Fibroblast of lung (primary cell): ENCODE measurements at places on chromosomes 12 and 14.

DNA sequence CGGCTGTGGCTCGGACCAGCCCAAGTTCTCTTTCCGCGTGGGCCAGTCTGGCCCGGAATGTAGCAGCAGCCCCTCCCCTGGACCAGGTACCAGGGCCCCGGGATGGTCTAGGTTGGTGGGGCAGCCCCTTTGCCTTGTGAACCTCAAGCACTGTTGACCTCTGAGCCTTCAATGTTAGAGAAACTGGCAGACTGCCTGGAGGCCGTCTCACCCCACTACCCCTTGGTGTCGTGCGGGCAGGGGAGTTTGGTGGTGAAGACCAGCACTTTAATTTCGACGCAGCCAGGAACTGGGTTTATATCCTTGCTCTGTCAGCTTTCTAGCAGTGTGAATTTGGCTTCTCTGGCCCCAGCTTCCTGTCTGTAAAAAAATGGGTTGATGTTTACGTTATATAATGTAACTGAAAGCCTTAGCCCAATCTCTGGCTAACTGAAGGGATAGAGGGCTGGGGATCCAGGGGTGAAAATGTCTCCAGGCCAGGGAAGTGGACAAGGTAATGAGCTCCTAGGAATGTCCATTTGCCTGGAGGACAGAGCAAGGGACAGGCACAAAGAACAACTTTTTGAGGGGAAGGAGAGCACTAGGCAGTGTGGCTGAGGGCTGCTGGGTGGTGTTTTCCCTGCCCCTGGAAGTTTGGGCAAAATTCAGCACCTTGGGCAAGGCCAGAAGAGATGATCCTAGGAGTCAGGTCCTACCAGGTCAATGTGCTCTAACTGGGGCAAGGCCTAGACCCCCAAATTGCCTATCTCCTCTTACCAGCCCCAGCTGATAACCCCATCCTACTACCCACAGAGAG, 11.4 kb downstream of the MCRS1 start:
- DNase-seq = no peak
- peaks cover 9% of the 10 kb centered on the region for H3K27me3 ChIP-seq
- H3K4me1 ChIP-seq = no peaks in the 10 kb centered on the region
- no peak overlapping the region for H3K4me3 ChIP-seq

- no peaks in the 10 kb centered on the region for H3K36me3 ChIP-seq
- H3K4me3 ChIP-seq = no peak overlapping the region
- DNase-seq = no peak
- H3K4me1 ChIP-seq = no peaks in the 10 kb centered on the region
- no peak overlapping the region for H3K27ac ChIP-seq
Observed at GRCh38 chr14:62123961-62124360, 361.7 kb downstream of the SNAPC1 start.

DNA sequence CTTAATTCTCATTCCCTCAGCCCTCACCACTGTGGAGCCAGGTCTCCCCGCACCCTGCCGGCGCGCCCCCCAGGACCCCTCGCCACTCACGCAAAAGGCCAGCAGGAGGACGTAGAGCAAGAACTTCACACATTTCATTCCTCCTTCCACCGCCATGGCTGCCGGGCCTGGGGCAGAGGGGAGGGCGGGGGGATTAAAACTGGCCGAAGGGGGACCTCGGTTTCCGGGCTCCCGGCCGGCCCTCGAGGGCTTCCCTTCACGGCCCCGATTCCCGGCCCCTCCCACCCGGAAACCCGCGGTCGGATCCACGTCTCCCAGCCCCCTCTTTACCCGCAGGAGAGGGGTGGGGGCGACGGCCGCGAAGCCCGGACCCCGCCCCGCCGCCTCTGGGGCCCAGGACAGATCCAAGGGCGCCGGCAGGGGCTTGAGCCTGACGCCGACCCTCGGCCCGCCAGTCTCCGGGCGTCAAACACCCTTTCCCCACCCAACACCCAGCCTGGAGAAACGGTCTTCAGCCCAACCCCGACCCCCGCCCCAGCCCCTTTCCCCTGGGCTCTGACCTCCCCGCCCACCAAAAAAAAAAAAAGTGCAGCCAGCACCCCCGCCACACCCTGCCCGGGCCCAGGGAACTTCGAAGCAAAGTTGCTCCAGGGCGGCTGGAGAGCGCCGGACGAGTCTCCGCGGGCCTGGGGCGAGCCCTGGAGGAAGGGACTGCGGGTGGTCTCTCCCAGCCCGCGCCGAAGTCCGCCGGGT, 447 bp downstream of the CD63 start:
- DNase-seq = peak; percentile 70
- no peaks in the 10 kb centered on the region for H3K27me3 ChIP-seq
- peaks cover 18% of the 10 kb centered on the region for H3K36me3 ChIP-seq

GRCh38 chr12:90682398-90682797, 272.6 kb downstream of the CCER1 start:
- no peaks in the 10 kb centered on the region for H3K27me3 ChIP-seq
- H3K4me3 ChIP-seq = no peak overlapping the region
- no peak overlapping the region for H3K27ac ChIP-seq
- DNase-seq = peak; percentile 87

- no peak for DNase-seq
- no peaks in the 10 kb centered on the region for H3K4me1 ChIP-seq
- H3K36me3 ChIP-seq = no peaks in the 10 kb centered on the region
- H3K27ac ChIP-seq = no peak overlapping the region
- H3K27me3 ChIP-seq = no peaks in the 10 kb centered on the region
Observed at GRCh38 chr12:97745406-97746101, 282.9 kb downstream of the RMST start.

GRCh38 chr12:68630598-68630997, 19.9 kb downstream of the RAP1B start:
- H3K27ac ChIP-seq = no peak overlapping the region
- DNase-seq = no peak
- H3K4me1 ChIP-seq = peaks cover 4% of the 10 kb centered on the region
- no peak overlapping the region for H3K4me3 ChIP-seq
- H3K36me3 ChIP-seq = no peaks in the 10 kb centered on the region
- H3K27me3 ChIP-seq = no peaks in the 10 kb centered on the region

DNA sequence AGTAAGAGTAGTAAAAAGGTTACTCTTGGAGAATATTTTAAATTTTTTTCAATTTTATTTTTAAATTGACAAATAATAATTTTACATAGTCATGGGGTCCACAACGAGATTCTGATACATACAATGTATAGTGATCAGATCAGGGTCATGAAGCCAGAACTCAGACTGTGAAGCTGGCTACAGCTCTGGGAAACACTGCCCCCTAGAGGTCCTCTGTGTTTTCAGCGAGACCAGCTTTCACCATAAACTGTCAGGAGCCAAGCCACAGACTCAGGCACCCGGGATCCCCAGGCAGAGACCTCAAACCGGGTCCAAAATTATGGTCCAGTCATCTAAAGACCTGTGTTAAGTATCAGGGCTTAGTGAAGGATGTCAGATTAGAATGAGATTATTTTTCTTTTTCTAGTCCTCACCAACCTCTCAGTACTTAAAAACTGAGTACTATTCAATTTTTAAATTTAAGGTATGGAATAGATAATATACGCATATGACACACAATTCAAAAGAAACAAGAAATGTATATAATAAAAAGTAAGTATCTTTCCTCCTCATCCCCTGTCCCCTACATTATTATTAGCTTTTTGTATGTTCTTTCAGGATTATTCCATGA, 397.1 kb downstream of the MDGA2 start:
- peak; percentile 2 for DNase-seq
- H3K27me3 ChIP-seq = no peaks in the 10 kb centered on the region
- H3K4me3 ChIP-seq = no peak overlapping the region
- no peak overlapping the region for H3K27ac ChIP-seq

DNA sequence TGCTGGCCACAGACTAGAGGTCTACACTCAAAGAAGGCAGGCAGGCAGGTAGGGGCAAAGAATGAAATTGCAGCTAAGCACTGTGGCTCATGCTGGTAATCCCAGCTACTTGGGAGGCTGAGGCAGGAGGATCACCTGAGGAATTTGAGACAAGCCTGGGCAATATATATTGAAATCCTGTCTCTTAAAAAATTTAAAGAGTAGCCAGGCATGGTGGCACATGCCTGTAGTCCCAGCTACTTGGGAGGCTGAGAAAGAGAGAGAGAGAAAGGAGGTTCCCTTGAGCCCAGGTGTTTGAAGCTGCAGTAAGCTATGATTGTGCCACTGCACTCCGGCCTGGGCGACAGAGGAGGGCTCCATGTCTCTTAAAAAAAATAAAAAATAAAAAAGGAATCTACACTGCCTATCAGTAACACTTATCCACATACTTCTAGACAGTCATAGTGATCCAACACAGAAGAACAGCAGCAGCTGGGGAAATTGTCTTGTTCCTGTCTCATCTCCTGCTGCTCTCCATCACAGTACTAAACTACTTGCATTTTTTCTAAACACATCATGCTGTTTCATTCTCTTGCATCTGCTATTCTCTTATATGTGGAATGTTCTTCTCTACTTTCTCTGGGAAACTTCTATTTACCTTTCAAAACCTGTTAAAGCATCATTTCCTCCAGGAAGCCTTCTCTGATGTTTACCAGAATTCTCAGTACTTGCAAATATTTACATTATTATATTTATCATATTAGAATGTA, 57.2 kb downstream of the ATF7 start:
- H3K27ac ChIP-seq = no peak overlapping the region
- DNase-seq = peak; percentile 65
- no peaks in the 10 kb centered on the region for H3K27me3 ChIP-seq
- H3K36me3 ChIP-seq = no peaks in the 10 kb centered on the region
- no peaks in the 10 kb centered on the region for H3K4me1 ChIP-seq
- no peak overlapping the region for H3K4me3 ChIP-seq

- DNase-seq = no peak
- peaks cover 74% of the 10 kb centered on the region for H3K27me3 ChIP-seq
- no peaks in the 10 kb centered on the region for H3K36me3 ChIP-seq
- no peak overlapping the region for H3K4me3 ChIP-seq
Observed at GRCh38 chr14:36521598-36522345, 1.7 kb upstream of the NKX2-1 start.

- H3K4me3 ChIP-seq = no peak overlapping the region
- H3K4me1 ChIP-seq = no peaks in the 10 kb centered on the region
- no peaks in the 10 kb centered on the region for H3K36me3 ChIP-seq
- no peak overlapping the region for H3K27ac ChIP-seq
- no peak for DNase-seq
Observed at GRCh38 chr12:29152223-29152868, 3.3 kb downstream of the FAR2 start.

DNA sequence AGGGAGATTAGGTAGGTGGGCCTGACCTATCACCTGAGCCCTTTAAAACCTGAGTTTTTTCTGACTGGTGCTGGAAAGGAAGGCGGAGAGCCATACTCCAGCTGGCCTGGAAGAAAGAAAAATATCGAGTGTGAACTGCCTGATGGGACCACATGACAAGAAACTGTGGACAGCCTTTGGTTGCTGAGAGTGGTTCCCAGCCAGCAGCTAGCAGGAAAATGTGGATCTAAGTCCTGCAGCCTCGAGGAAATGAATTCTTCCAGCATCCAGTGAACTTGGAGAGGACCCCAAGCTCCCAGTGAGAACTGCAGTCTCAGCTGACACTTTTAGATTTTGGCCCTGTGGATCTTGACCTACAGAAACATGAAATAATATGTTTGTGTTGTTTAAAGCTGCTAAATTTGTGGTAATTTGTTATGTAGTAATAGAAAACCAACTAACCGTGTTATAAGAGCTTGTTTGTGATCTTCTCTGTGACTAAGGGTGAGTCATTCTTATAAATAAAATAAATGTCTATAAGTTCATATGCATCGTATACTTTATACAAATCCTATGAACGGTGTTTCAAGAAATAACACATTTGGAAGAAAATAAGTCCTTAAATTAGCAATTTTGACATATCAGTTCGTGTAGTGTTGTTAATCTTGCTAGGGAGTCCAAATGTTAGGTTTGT, 359.6 kb downstream of the BMP4 start:
- H3K27me3 ChIP-seq = no peaks in the 10 kb centered on the region
- H3K27ac ChIP-seq = no peak overlapping the region
- H3K4me3 ChIP-seq = no peak overlapping the region
- peak; percentile 76 for DNase-seq
- H3K36me3 ChIP-seq = no peaks in the 10 kb centered on the region

DNA sequence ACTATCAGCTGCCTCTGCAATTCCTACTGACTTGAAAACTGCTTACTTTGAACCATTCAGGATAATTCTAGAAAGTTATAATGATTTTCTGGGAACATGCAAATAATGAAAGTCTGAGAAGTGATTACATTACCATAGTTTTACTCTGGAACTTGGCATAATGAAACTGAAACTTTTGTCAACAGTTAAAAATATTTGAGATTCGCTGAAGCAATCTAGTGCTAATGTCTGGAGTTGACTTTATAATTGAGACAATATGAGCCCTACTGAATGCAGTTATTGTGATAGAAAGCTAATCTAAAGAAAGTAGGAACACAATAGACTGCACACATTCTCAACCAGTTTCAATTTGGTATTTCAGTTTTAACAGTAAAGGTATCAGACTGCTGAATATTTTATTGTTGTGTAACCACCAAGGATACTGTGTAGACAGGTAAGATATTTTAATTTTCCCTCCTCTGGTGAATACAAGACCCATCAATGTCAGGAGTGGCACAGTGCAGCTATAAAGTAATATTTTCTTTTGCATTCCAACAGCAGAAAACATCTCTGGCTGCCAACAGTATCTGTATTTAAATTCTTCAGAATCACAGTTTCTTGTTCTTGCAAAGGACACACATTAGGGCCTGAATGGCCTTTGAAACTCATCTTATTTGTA, 483.5 kb downstream of the ATP23 start:
- H3K27ac ChIP-seq = peak overlapping the region; percentile 92
- no peak for DNase-seq
- H3K27me3 ChIP-seq = no peaks in the 10 kb centered on the region
- peak overlapping the region; percentile 1 for H3K4me3 ChIP-seq

DNA sequence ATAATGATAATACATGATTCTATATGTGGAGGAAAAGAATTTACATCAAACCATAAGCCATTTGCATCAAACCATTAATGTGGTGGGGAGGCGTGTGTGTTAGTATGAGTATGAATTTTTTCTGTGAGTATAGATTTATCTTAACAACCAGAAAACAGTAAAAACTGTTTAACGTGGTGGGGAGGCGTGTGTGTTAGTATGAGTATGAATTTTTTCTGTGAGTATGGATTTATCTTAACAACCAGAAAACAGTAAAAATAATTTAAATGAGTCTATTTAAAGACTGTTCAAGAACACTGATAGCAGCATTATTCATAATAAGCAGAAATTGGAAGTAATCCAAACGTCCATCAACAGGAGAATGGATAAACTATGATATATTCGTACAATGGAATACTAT, 9.1 kb upstream of the MSI1 start:
- peaks cover 15% of the 10 kb centered on the region for H3K27me3 ChIP-seq
- no peak overlapping the region for H3K27ac ChIP-seq
- H3K4me3 ChIP-seq = no peak overlapping the region
- H3K4me1 ChIP-seq = no peaks in the 10 kb centered on the region
- no peak for DNase-seq
- no peaks in the 10 kb centered on the region for H3K36me3 ChIP-seq
